ENCODE measurements at places on chromosomes 5 and 9.

DNA sequence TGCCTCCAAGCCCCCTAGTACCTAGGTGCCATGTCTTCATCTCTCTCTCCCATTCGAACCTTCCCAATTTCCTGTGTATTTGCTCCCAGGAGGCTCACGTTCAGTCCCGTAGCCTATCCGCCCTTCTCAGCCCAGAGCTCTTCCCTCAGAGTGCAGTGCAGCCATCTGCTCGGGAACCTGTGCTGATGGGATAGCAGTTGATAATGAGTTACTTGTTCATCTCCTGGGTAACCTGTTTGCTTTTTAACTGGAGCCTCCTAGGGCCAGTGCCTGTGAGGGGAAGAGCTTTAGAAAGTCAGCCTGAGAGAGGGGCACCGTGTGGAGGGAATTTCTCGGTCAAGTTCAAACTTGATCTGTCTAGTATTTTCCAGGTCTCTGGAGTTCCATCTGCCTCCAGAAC is 229.8 kb upstream of the IL12B start:
- no peak for DNase-seq

DNA sequence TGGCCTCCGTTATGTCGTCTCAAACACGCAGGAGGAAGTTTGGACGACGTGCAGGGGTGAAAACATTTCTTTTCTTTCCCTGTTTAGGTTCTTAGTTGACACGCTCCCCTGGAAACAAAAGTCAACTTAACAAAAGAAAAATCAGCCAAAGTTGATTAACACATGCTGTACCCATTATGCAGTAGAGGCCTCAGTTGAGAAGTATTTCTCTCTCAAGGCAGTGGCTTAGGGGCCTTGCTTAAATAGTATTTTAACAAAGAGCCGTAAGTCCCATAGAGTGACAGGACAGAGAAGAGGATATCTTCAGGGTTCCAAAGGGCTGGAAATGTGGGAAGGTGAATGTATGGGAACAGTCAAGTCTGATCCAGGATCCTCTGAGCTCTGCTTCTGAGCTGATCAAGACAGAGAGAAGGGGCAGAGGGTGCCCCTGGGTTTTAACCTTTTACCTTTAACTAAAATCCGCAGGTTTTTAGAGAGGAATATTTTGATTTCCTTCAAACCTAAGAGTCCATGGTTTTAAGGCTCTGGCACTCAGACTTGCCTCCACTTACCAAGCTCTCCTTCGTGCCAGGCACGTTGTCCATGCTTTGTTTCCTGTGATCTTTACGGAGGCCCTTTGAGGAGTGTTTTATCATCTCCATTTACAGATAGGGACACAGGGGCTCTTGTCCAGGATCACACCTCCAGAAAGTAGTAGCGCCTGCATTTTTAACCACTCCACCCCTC is 629 bp upstream of the CD74 start:
- no peak for DNase-seq

DNA sequence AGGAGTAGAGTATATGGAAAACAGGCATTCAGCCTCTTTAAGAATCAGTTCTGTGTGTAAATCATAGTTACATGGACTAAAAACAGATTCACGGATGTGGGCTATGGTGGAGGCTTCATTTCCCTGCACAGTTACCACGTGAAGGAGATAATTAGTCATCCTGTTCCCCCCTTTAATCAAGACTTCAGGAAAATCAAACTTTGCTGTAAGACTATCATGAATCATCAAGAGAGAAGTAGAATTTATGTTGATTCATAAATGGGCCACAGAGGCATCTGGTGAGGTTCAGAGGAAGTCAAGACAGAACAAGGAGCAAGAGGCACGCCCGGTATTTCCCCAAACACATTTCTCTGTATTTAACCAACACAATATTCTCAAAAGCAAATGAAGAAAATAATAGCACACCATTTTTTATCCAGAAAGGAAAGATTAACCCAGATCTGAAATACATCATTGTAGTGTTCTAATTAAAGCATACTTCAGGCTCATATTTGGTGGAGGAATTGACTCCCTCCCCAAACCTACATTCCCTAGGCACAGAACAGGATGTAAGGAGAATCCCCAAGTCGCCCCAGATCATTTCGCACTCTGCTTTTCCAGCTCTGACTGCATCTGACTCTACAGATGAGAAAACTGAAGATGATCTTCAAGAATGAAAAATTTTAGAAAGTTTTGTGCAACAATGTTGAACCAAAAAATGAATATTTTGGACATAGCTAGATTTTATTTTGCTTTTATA is 175.8 kb upstream of the GAS1 start:
- no peak for DNase-seq

DNA sequence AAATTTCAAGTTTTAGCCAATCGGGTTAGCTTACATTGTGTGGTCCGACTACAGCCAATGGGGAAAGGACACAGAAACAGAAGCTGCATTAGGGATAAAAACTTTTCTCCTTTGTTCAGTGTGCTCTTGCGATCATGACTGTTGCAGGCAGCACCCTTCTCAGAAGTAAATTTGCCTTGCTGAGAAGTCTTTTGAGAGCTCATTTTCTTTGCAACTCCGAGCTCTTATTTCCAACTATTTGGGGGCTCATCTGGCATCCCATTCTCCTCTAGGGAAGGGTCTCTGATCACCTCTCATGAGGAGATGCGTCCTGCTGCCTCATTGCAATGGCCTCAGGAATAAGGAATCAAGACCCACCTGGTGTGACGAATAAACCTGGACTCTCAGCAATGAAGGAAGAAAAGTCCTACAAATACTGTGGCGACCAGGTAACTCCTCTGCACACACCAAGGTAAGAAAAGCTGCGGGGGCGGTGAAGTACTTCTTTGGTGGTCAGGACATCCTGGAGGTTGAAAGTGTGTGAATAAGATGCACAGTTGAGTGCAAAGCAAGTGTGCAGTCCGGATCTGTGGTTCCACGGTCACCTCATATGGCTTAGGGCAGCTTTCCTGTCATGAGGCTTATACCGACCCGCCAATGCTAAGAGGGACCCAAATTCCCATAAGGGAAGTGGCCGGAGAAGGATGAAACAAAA is 20.4 kb downstream of the CNOT8 start:
- DNase-seq = no peak

DNA sequence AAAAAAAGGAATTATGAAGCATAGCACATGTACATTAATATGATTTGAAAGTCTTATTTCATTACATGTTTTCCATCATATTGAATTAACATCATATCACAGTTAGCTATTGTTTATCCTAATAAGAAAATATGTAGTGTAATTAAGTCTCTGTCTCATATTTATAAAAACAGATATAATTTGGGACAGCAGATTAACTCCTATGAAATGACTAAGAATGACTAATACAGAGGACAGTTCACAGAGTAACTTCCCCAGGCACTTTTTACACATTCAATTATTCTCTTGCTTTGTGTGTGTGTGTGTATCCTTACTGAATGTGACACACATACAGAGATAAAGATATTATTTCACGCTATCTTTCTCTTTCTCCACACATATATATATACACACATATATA is 2400.9 kb upstream of the C9orf72 start:
- DNase-seq = no peak

DNA sequence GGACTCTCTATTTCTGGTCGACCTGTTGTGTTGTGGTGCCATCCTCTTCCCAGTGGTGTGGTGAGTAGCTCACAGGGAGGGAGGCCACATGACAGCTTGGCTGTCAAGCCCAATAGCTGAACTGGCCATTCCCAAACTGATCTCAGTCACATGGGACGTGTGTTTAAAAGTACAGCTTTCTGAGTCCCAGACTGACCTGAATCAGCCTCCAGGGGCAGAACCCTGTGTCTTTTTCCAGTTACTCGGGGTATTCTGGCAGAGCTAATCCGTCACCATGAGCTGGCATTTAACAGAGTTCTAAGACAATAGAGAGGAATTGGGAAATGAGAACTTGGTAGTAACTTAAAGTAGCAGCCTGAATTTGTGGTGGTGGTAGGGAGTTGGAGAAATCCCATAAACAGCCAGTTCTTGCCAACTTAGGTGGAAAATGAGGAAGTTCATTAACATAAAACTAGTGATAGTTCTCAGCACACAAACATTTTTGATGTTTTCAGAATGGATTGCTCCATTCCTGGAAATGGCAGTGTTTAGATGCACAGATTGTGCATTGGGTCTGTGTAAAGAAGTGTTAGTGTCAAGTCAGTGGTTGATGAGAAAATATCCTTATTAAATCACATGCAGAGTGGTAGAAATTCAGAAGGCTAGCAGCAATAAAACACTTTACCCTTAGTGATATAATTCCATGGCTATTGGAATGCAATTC is 50.9 kb downstream of the GPR107 start:
- no peak for DNase-seq
